ENCODE measurements at places on chromosomes 3 and 15.

- no peak for DNase-seq
Measured at GRCh38 chr3:1843111-1843510, 255.6 kb upstream of the CNTN4 start.

- no peak for DNase-seq
Measured at GRCh38 chr3:21938267-21938681, 187.3 kb upstream of the ZNF385D start.

DNA sequence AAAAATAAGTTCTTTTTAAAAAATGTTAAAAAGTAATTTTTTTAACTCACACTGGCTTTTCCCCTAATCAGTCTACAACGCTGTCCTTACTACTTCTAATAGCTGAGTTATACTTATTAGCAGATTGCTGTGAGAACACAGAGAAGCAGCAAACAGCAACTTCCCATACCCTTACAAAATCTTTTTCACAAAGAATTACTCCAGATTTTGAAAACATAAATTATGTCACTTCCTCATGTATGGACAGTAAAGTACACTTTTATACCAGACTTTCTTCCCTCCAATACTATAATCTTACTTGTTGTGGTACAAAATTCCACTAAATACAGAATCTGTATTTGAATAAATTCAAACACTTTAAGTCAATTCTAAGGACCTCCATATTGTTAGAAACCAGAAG lies 2.1 kb downstream of the PHC3 start:
- no peak for DNase-seq

DNA sequence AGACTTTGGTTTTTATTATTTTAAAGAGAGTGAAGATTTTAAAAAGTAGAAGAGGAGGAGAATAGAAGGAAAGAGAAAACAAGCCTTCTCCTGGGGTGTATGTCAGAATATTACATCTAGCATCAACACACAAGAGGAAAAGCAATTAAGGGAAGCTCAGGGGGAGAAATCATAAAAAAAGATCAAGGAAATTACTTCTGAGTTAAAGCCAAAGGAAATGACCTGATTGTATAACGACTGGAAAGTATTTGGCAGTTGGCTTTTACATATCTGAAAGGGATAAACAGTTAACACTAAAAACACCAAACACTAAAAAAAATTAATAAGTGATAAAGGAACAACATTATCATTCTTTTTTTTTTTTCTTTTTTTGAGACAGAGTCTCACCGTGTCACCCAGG lies 58.4 kb downstream of the CPNE4 start:
- DNase-seq = no peak

DNA sequence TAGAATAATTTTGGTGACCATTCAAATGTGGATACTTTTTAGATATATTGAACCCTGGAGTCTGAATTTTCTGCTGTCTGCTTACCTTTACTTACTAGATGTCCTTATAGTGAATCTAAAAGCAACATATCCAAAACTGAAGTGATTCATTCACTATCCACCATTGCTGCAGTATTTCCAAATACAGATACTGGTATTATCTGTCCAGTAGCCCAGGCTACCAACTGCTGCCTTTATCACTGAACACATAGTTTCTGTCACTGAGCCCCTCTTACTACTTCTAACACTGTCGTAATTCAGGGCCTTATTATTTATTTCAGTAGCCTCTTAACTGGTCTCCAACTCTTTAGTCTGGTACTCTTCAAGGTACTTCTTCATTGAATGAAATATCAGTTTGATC lies 49.2 kb downstream of the SLMAP start:
- no peak for DNase-seq

DNA sequence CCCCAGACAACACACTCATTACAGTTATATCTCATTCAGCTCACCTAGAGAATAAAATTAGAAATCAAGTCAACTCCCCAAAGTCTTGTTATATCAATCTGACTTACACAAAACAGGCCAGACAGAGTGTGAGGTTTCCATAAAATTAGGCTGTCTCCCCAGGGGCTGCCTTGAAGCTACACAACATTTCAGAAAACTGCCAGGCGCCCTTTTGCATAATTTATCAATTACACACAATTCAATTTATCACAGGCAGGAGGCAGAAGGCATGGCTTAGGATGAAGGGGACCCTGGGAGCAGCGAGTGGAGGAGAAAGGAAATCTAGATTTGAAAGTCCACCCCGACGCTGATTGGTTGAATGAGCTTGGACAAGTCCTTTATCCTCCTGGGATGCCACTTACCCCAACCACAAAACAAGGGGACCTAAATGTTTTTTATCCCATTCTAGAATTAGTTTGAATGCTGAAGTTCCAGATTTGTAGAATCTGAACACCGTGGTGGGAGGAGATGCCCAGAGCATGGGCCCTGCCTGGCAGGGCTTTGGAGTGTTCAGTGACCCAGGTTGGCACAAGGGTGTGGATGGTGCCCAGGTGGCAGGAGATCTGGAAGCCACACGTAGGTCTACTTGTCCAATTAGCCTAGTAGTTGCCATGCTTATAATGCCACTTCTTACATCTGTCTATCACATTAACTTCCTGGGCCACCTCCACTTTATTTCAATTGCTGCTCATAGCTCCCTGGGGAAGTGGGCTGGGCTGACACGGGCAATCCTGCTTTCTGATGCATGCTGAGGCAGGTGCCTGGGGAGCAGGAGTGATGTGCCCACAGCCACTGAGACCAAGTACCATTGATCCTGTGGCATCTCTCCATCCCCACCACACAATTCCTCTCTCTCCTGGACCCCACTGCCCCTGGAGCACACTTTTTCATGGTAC lies 119.8 kb upstream of the TLE3 start:
- DNase-seq = no peak

GRCh38 chr3:39428745-39429201 lies 22.3 kb downstream of the RPSA start:
- DNase-seq = no peak

DNA sequence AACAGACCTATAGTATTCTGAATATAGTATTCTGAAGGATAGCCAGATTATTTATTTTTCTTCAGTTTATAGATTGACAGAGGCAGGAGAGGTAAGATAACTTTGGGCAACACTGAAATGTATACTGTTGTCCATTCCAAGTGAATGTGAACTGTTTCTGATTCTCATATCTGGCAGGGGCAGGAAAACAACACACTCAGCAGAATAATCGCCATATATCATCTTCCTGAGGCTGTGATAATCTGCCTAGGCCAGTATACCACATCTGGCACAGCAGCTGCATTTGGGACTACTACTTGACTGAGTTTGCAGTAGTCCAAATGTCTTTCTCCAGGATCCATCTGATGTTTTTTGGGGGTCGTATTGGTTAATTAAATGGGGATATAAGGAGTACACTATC lies 22.4 kb upstream of the SETD2 start:
- DNase-seq = no peak

GRCh38 chr3:171465763-171466162 lies 5.6 kb upstream of the TNIK start:
- DNase-seq = no peak

- no peak for DNase-seq
Measured at GRCh38 chr3:169613895-169614294, 49.6 kb downstream of the MECOM start.

DNA sequence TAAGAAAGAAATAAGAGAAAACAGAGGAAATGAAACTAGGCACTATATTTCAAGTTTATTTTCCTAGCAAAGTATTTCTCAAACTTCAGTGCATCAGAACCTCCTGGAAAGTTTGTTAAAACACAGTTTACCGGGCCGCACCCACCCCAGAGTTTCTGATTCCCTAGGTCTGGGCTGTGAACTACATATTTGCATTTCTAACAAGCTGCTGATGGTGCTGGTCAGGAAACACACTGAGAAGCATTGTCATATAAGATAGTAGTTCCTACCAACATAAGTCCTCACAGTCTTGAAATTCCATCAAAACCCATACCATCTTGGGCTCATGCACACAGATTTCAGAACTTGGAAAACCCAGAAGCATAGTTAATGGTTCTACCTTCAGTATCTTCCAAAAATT lies 8.3 kb downstream of the SLC9A9 start:
- DNase-seq = no peak

- DNase-seq = peak; percentile 64
Measured at GRCh38 chr3:184284696-184285095, 8.9 kb downstream of the ECE2 start.

DNA sequence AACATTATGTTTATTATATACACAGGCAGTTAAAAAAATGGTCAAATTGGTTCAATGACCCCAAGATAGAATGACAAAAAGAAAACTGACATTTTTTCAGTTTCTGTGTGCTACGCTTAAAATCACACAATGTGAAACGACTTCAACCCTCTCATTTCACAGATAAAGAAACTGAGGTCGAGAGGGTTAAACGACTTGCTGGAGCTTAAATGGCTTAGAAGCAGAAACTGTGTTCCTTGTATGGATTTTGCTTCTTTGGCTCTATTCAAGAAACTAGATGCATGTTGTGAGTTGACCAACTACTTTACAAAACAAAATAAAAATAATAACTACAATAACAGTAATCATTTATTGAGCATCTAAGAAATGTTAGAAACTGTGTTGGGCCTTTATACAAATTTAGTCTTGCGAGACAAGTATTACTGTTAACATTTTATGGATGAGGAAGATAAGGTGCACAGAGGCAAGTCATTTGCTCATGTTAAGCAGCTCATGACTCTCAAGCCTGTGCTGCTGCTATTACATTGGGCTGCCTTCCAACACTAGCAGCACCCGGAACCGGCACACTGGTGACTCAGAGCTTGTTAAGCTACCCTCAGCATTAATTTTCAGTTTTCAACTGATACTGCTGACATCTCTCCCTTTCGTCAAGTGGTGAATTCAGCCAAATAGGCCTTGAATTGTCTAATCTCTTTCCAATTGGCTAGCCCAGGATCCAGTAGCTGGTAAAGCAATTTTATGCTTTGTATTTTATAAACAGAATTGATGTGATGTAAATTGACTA lies 487.6 kb downstream of the NAALADL2 start:
- DNase-seq = peak; percentile 82

GRCh38 chr15:76502678-76503077 lies 166.1 kb downstream of the ISL2 start:
- no peak for DNase-seq

- no peak for DNase-seq
Measured at GRCh38 chr15:64348455-64348854, 7.5 kb downstream of the CSNK1G1 start.

DNA sequence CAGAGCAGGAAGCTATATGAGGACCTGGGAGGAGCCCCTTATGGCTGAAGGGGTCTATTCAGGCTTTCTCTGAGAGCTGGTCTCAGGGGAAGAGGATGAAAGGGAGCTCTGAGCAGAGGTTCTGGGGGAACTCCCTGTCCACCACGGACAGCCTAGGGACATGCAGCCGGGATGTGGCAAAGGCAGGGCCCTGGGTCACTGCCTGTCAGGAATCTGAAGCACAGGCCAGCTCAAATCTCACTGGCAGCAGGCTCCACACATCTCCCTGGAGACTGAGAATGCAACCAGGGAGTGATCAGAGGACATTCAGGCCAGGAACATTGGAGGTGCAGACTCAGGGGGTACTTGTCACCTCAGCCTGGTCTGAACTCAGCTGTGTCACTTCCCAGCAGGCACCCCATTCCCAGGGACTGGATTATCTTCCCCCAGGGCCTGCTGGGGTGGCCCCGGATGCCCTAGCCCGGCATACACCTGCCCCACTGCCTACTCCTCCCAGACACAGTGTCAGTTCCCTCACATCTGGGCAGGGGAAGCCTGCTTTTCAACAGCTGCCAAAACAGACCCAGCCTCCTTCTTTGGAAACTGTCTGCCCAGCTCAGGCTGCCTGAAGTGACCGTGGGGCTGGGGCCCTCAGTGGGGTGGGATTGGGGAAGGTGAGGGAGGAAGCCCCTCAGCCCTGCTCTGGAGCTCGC lies 18.3 kb upstream of the SEMA3F start:
- no peak for DNase-seq

- no peak for DNase-seq
Measured at GRCh38 chr3:81622395-81622794, 139.1 kb downstream of the GBE1 start.

- DNase-seq = no peak
Measured at GRCh38 chr15:86300390-86301125, 220.9 kb downstream of the AGBL1 start.

DNA sequence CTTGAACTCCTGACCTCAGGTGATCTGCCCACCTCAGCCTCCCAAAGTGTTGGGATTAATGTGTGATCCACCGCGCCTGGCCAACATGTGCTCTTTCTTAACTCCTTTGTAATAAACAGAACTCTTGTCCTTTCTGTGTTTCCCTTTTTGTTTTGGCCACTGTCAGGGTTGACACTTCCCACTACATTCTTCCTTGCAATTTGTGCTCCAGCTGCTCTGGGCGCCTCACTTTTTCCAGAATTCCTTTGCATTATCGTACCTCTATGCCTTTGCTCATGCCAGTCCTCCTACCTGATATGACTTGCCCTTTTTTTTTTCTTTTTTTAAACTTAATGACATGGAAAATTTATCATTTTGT lies 38.8 kb upstream of the SMAD3 start:
- DNase-seq = no peak

GRCh38 chr3:141273700-141274410 lies 42.2 kb downstream of the PXYLP1 start:
- no peak for DNase-seq

- DNase-seq = no peak
Measured at GRCh38 chr15:67824976-67825880, at the start of gene SKOR1. Gene SKOR1 (plus strand): TSS chr15:67825509. CDS start chr15:67825603, 94 bp downstream.

- DNase-seq = no peak
Measured at GRCh38 chr3:165742351-165742750, 94.9 kb downstream of the BCHE start.

DNA sequence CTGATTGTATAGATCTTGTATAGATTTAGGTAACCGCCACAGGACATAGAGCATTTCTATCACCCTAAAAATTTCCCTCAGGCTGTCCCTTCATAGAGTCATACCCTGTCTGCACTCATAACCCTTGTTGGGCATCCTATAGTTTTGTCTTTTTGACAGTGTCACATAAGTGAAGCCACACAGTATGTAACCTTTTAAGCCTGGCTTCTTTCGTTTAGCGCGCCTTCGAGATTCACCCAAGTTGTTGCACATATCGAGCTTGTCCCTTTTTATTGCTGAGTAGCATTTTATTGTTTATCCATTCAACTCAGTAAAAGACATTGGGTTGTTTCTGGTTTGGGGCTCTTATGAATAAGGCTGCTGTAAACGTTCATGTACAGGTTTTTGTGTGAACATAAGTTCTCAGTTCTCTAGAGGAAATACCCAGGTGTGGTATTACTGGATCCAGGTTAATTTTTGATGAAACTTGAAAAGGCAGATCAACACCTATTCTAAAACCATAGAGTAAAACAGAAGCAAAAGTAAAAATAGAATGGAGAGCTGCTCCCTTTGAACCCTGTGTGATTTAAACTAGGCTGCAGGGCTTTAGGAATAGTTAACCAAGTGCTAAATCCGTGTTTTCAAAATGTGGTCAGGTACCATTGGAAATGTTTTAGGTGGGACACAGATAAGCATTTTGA lies 49.5 kb downstream of the CD86 start:
- DNase-seq = no peak

- DNase-seq = no peak
Measured at GRCh38 chr15:89822026-89822425, 7.4 kb upstream of the ANPEP start.

DNA sequence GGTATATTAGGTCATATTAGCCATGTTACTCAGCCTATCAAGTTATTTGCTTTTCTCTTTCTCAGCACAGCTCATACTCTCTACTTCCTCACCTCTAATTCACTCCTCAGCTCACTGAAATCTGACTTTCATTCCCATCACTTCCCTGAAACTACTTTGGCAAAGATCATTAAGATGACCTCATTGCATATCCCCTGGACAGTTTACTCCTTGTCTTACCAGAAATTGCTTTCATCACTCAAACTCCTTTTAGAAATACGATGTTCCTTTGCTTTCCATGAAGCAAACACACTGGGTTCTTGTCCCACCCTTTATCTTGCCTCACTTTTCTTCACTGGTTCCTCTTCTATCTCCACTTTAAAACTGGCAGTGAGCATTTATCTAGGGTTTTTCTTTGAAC lies 354.4 kb downstream of the TUSC7 start:
- no peak for DNase-seq

Measured in NCI-H2029 treated with DMSO at 0.1 percent for 48 hours (cell line).